Keratinocyte (primary cell): ENCODE measurements at places on chromosomes 16 and 17. TPM values are rescaled to one million over a fixed set of nuclear protein-coding genes. Genes with fewer than 3 reads are reported as not detected.

- H3K27ac ChIP-seq = no peak overlapping the region
- DNase-seq = no peak
- no peaks in the 10 kb centered on the region for H3K36me3 ChIP-seq
- peaks cover 6% of the 10 kb centered on the region for H3K4me1 ChIP-seq
- no peak overlapping the region for H3K4me3 ChIP-seq
Observed at GRCh38 chr16:87507351-87508069, 14.7 kb upstream of the ZCCHC14 start.

- H3K4me1 ChIP-seq = peaks cover 16% of the 10 kb centered on the region
- no peaks in the 10 kb centered on the region for H3K36me3 ChIP-seq
- peak; percentile 95 for DNase-seq
- H3K4me3 ChIP-seq = no peak overlapping the region
- H3K27me3 ChIP-seq = no peaks in the 10 kb centered on the region
- H3K27ac ChIP-seq = peak overlapping the region; percentile 86
Observed at GRCh38 chr17:31052187-31052889, 42.4 kb upstream of the NF1 start.

DNA sequence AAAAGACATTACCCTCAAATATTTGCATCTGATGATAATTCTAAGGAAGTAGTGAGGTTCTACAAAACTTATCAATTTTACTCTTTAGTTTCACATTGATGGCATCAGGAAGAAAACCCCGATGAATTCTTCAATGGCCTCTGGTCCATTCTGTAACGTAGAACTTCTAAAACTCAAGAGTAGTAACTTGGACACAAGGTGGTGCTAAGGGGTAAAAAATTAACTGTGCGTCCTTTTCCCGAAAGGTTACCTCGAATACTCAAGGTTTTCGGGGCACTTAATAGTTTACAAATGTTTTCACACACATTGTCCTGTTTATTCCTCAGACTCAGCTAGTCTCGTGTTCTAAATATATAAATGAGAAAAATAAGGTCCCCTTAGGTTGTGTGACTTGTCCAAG, 517.3 kb upstream of the ZFHX3 start:
- H3K4me1 ChIP-seq = no peaks in the 10 kb centered on the region
- no peaks in the 10 kb centered on the region for H3K27me3 ChIP-seq
- H3K36me3 ChIP-seq = no peaks in the 10 kb centered on the region

DNA sequence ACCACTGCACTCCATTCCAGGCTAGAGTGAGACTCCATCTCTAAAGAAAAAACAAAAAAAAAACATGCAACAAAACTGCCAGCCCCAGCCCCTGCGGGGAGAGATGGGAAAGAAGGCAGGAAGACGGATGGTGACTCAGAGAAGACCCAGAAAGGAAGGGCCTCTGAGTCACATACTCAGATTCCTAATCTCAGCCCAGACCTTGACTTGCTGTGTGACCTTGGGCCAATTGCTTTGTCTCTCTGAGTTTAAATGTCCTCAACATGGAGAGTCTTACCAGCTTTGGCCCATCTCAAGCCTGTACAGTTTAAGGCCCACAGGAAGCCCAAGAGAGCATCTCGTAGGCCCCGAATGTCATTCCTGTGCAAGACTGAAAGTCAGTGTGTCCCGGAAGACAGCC, 86.5 kb upstream of the LHX1 start:
- no peaks in the 10 kb centered on the region for H3K36me3 ChIP-seq
- H3K27ac ChIP-seq = peak overlapping the region; percentile 94
- DNase-seq = peak; percentile 38
- peak overlapping the region; percentile 40 for H3K4me3 ChIP-seq
- peaks cover 51% of the 10 kb centered on the region for H3K4me1 ChIP-seq

- H3K27ac ChIP-seq = no peak overlapping the region
- DNase-seq = no peak
- H3K4me1 ChIP-seq = peaks cover 7% of the 10 kb centered on the region
- peak overlapping the region; percentile 31 for H3K4me3 ChIP-seq
- H3K27me3 ChIP-seq = no peaks in the 10 kb centered on the region
Observed at GRCh38 chr17:8470447-8471047, 34.9 kb downstream of the NDEL1 start.

- H3K36me3 ChIP-seq = peaks cover 23% of the 10 kb centered on the region
- DNase-seq = peak; percentile 50
- H3K4me3 ChIP-seq = peak overlapping the region; percentile 97
- no peaks in the 10 kb centered on the region for H3K27me3 ChIP-seq
- H3K27ac ChIP-seq = peak overlapping the region; percentile 81
Observed at GRCh38 chr17:50479522-50480141, 972 bp downstream of the RSAD1 start.

- no peak overlapping the region for H3K4me3 ChIP-seq
- H3K36me3 ChIP-seq = no peaks in the 10 kb centered on the region
- H3K27ac ChIP-seq = no peak overlapping the region
- DNase-seq = no peak
- peaks cover 30% of the 10 kb centered on the region for H3K4me1 ChIP-seq
Observed at GRCh38 chr17:57676543-57676942, 68.6 kb downstream of the CCDC182 start.

GRCh38 chr17:35022536-35023063, 40.9 kb downstream of the RFFL start:
- H3K27ac ChIP-seq = peak overlapping the region; percentile 75
- H3K4me1 ChIP-seq = peaks cover 43% of the 10 kb centered on the region
- no peak overlapping the region for H3K4me3 ChIP-seq
- peaks cover 15% of the 10 kb centered on the region for H3K36me3 ChIP-seq
- no peaks in the 10 kb centered on the region for H3K27me3 ChIP-seq

The MT1H gene
- 0.79 to 4.0 TPM in 2 of 3 replicates, not detected in the other for polyA plus RNA-seq
